SK-N-SH treated with all-trans-retinoic acid at 6 μM for 48 hours (cell line): ENCODE measurements at places on chromosomes 13 and 19.
A peak's percentile ranks its signal among the peaks of the same experiment; 100 is the strongest.

GRCh38 chr13:65035302-65035701 lies 2194.8 kb downstream of the PCDH9 start:
- ATAC-seq = no peak

DNA sequence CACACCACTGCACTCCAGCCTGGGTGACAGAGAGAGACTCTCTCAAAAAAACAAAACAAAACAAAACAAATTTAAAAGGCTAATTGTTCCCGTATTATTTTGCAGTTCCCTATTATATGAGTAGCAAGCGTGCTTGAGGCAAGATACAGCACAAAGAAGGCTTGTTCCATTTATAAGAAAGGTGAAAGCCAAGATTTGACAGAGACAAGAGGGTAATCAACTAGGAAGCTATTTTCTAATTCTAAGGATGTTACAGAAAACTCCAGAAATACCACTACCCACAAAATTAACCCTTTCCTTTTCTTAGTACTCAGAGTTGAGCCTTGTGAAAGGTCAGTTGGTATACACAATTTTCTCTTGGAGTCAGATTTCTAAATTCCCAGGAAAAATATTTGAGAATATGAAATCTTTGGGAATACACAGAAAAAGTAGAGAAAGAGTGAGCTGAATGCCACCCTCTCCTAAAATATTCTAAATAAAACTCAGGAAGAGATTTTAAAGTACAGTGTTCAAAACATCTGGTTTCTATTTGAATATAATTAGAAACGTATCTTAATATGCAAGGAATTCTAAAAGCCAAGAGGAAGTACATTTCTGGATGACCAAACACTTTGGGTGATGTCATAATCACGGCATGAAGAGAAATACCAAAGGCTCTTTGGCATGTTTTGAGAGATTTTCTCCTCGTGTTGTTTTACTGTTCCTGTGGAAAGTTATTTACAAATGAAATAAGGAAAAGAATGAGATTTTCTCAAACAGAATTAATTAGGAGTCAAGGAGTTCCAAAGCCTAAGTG lies 63.0 kb upstream of the FLT1 start:
- ATAC-seq = peak; percentile 86

GRCh38 chr13:48633700-48634099 lies 20.0 kb upstream of the CYSLTR2 start:
- ATAC-seq = no peak

DNA sequence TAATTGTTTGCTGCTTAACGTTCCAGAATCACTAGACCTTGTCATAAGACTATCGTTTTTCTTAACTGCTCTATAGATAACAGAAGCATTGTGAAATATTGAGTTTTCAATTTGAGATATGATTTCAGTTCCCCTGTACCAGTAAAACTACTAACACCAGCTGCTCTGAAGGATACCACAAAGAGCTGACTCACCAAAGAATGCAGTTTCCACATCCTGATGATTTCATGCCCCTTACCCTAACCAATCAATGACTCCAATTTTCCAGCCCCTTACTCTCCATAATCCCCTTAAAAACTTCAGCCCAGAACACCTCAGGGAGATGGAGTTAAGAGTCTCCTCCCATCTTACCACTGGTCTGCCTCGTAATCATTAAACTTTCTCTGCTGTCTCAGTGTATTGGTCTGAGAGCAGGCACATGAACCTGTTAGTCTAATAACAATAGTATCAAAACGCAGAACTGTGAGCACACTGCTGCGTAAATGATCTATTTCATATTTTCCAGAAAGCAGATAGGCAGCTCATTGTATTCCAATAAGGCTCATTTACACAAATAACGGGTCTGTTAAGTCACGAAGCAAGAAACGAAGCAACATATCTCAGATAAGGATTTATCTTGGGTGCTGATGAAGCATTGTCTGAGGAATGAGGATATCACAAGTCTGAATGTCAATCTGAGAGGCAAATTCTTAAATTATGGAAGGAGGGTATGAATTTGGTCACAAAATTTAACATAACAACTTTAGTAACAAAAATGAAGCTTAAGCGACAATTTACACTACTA lies 14.1 kb upstream of the CCNA1 start:
- ATAC-seq = peak; percentile 27; the same call in 2 of the 3 replicates

DNA sequence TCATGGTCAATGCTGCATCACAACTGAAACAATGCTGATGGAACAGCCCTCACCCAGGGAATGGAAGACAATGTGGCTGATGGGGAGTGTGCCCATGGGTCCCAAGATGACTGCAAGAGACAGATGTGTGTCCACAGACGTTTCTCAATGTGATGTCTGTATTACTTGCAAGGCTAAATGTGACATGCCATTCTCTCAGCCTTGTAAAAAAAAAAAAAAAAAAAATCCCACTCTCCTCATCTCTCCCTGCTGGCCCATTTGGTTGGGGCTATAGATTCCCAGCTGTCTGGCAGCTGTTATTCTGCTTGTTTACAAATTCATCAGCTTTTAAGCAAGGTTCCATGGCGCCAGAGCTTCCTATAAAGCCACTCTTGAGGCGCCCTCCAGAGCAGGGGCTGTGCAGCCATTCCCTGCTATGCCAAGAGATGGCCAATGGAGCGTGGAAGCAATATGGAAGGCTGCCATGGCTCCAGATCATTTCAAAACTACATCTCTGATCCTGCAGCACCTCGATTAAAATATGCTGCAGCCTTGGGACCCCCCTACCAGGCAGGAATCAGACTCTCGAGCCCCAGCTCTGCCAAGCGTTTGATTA lies 294.8 kb downstream of the FOXO1 start:
- no peak for ATAC-seq

GRCh38 chr13:79703772-79704171 lies 222.8 kb downstream of the NDFIP2 start:
- ATAC-seq = no peak

DNA sequence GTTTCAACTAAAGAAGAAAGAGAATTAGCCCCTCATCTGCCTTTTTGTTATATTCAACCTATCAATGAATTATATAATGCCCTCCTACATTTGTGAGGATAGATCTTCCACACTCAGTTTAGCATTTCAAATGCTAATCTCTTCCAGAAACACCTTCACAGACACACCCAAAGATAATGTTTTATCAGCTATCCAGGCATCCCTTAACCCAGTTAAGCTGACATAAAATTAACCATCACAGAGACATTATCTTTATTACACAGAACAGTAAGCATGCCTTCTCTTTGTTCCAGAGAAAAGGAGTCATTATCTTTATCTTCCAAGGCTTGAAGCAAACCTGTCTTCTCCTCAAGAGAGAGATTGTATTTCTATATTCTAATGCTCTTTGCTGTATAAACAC lies 53.1 kb downstream of the PCDH20 start:
- ATAC-seq = no peak

- ATAC-seq = no peak; the same call in 1 of the 3 replicates
Measured at GRCh38 chr13:106507560-106508274, 27.7 kb downstream of the EFNB2 start.

DNA sequence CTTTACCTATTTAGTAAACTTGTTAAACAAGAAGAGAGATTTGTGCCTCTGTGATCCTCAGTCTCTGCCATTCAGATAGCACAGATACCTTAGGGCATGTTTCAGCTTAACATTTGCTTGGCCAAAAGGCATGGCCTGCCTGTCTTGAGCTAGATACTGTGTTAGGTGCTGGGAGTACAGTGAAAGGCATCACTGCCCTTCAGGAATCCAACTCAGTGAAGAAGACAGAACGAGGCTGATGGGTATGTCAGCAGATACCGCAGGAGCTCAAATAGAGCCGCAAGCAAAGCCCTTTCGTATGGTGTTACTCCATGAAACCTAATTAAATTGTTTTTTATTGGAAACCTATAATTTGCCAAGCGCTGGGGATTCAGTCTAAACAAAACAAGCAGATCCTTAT lies 12.9 kb downstream of the ZNF507 start:
- no peak for ATAC-seq

- no peak for ATAC-seq
Measured at GRCh38 chr13:60572003-60572798, 175.2 kb downstream of the TDRD3 start.

DNA sequence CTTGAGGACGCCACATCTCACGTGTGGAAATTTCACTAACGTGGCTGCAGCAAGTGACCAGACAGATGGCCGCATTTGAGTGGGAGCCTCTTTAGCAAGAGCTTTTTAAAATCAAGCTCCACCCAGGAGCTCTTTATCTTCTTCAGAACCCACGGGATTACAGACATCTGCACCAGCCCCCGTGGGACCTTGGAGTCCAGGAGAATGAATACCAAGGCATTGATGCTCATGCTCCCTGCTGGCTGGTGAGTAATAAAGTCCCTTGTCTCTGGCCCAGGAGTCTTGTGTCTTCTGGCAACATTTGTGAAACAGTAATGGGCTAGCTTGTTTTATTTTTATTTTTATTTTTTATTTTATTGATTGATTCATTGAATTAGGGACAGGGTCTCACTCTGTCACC lies 64.4 kb downstream of the TRPM4 start:
- no peak for ATAC-seq

DNA sequence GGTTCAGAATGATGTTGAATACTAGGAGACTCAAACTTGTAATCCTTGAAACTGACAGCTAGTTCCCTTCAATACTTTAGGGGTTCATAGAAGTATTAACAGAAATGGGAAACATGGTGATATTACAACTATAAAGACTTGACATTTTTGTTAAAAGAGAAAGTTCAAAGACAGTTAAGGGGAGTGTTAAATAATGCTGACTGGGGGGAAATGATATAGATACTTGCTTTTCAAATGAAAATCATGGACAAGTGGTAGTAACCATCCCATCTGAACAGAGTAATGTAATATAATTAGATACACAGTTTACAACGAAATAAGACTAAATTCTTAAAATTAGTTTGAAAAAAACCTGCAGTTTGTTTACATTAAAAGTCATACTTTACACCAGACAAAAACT lies 6.6 kb upstream of the EEF1AKMT1 start:
- no peak for ATAC-seq

- no peak for ATAC-seq
Measured at GRCh38 chr19:7879836-7880235, 5.6 kb upstream of the PRR36 start.

DNA sequence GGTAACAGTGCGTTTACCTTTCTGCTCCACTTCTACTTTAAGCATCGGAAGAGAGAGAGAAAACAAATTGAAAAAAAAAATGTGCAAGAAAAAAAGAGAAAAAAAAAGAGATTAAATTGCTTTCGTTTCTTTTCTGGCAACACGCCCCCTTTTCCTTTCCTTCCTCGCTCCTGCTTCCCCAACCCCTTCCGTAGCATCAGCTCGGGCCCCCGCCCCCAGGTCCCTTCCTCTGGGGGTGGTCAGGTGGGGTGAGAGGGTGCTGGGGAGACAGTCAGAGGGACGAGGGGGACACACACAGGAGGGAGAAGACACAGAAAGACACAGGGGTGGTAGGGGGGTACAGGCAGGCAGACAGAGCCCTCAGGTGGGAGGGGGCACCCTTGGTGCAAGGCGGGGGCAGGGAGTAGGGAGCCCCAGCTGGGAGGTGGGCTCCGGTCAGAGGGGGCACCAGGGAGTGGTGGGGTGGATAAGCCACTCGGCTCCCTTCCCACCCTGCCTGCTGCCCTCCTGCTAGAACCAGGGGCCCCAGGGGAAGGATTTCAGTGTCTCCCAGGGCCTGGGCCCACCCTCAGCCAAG lies 30.7 kb upstream of the ASF1B start:
- ATAC-seq = no peak

- ATAC-seq = peak; percentile 68
Measured at GRCh38 chr19:45217193-45217956, 27.8 kb downstream of the EXOC3L2 start.

DNA sequence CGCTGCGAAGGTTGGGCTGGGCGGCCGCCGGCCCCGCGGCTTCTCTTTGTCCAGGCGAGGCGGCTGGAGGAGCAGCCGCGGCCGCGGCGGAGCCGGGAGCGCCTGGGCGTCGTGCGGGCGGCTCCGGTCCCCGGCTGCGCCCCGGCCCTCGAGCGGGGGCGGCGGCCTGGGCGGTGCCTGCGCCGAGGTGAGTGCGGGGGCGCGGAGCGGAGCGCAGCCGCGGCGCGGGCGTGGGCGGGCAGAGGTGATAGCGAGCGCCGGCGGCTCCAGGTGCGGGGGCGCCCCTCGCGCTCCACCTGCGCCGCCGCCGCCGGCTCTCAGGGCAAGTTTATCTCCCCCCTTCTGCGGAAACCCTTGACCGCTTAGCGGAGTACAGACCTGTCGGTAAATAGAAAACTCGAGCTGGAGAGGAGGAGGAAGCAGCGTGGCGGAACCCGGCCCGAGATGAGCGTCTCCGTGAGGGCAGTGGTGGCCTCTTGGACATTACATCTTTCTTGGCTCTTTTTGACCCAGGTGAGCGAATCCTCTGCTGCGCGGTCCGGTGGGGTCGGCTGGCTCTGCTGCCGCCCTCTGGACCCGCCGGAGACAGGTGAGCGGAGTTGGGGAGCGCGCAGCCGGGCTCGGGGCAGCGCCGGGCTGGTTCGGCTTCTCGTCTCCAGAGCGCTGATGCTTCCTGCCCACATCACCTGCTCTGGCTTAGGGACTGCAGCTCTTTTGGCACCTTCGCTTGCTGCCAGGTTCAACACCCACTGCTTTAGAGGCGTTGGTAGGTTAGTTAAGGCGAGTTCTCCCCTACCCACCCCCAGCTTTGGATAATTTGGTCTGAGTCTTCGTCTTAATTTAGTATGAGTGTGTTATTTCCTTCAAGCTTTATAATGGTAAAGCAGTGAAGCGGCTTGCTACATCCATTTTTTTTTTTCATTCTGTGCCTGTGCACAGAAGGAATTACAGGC lies at the start of gene MTUS2:
Gene MTUS2, plus strand, starts transcription at position 241 of the 953 bp plus-strand sequence.
- no peak for ATAC-seq

DNA sequence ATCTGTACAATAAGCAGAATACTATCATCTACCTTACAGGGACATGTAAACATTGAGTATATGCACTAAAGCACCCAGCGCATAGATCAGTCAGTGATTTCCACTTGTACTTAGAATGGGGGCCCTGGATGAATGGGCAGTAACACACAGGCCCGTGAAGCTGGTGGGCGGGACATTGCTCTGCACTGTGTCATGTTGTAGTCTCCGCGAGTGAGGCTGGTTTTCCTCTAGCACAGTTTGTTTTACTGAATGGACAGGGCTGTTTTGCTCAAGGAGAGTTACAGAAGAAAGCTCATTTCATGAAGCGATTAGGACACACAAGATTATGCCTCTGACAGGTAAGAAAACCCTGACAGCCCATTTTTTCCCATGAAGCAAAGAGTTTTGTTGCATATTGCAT lies 86.4 kb upstream of the SOX21 start:
- no peak for ATAC-seq
